ENCODE measurements at places on chromosomes 5 and 9.
A peak's percentile ranks its signal among the peaks of the same experiment; 100 is the strongest.

- DNase-seq = no peak
These were observed 11.4 kb downstream of the OTULIN start for GRCh38 chr5:14675865-14676300.

- no peak for DNase-seq
These were observed 15.0 kb downstream of the HMHB1 start for GRCh38 chr5:143826951-143827444.

- DNase-seq = no peak
These were observed 323.4 kb downstream of the FBXL7 start for GRCh38 chr5:15823398-15823797.

GRCh38 chr5:150523472-150524350, 15.8 kb downstream of the NDST1 start:
- DNase-seq = no peak

GRCh38 chr5:17267106-17267505, 49.7 kb downstream of the BASP1 start:
- DNase-seq = no peak

- DNase-seq = no peak
These were observed 80.1 kb downstream of the TRIM32 start for GRCh38 chr9:116767219-116767618.

- DNase-seq = peak; percentile 69
These were observed 19.6 kb upstream of the TMEM252 start for GRCh38 chr9:68560071-68560844.

GRCh38 chr5:14442536-14442935, 139.1 kb upstream of the OTULINL start:
- no peak for DNase-seq

GRCh38 chr5:135065306-135066265, 31.6 kb upstream of the PITX1 start:
- no peak for DNase-seq

DNA sequence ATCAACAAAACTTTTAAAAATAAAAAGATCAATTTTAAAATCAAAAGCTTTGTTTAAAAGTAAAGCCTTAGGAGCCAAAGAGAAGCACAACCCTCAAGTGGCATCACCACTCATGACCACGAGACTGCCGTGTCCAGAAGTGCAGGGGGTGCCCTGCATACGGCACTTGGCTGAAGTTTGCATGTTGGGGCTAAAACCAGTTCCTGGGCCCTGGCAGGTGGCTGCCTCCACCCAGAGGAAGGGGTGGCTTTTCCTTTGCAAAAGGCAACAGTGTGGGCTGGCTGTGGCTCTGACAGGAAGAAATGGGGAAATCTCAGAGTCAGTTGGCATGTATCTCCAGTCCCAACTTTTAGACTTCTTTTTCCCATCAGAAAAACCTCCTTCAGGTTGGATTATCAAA, 15.3 kb downstream of the TRMO start:
- DNase-seq = no peak

DNA sequence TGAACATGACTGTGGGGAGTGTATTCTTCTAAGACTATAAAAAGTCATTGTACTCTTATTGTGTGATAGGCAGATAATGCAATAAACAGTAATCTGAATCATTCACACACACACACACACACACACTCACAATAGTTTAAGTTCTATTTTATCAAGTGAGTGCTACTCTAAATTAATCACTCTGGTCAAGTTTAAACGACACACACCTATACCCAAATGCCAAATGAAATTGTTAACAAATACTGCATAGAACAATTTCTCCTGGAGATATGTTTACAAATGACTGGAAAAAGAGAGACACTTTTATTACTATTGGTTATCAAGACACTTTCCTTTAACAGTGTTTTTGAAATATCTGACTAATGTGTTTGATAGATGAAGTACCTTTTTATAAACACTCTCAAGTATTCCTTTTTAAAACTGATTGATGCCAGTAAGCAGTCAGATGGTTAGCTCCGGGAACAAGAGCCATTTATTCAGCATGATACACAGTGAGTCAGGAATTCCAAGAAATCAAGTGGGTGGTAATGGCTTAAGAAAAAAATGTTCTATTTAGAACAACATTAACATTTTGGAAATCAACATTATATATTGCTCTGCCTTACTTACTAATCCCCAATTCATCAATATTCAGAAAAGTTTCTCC, 521.6 kb upstream of the ST8SIA4 start:
- no peak for DNase-seq

- no peak for DNase-seq
These were observed 280.1 kb downstream of the FBXL17 start for GRCh38 chr5:108101821-108102220.

DNA sequence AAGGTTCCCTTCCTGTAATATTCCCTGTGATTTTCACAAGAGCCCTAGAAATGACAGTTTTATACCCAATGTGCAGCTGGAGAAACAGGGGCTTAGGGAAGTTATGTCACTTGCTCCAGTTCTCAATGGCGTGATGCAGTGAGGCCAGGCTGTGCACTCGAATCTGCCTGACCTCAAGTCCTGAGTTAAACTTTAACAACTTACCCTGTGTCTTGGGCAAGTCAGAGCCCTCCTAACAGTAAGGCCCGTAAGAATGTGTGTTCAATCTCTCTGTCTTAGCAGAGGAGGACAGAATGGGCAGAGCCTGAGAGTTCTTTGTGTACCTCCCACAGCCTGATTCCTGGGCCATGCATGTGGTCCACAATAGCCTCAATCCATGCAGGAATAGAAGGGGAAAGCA, 181.1 kb downstream of the TRIM32 start:
- no peak for DNase-seq

- no peak for DNase-seq
These were observed 192.9 kb upstream of the RAD23B start for GRCh38 chr9:107090218-107090617.

DNA sequence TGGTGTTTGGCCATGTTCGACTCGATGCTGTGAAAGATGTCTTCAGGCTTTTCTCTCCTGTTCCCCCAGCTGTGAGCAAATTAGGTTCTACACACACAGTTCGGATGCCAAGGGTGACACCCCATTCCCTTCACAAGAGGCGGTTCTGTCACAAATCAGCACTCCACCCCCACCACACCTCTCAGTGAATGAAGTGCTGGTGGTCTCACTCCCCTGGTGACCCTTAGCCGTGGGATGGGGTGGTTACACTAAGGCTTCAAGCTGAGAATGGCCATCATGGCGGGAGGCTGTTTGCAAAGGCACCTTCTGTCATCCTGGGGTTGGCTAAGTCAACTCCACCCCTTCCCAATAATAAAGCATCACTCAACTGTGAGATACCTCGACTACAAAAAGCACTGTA, 26.4 kb downstream of the AMBP start:
- peak; percentile 3 for DNase-seq

- no peak for DNase-seq
These were observed 67.3 kb downstream of the NPR3 start for GRCh38 chr5:32778403-32778802.

DNA sequence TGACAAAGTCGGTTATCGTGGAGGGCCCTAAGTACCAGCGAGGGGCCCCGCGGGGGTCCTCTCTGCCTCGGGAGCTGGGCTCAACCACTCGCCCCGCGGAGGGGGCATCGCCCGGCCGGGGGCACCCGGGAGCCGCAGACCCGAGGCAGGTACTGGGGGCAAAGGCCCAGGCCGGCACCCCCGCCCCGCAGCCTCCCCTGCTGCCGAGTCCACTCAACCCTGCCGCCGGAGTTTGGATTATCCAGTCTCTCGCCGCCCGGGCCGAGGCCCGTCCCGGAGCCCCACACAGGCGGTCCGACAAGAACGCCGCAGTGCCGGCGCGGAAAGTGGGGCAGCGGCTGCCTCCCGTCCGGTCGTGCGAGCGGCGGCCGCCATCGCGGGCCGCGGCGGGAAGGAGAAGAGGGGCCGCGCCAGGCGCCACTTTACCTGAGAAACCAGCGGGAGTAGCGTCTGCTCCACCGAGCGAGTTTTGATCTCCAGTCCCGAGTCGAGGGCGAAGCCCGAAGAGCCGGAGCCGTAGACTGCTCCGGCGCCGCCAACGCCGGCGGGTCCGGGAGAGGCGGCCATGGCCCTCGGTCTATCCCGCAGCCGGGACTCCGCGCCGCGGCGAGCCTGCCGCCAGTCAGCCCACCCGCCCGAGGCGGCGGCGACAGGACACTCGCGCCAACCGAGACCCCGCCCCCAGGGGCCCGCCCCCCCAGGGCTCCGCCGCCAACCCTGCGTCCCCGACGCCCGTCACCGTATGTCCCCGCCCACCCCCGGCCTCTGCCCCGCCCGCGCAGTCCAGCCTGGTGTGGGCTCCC, at the start of gene CTNNAL1:
Gene CTNNAL1, minus strand, starts transcription at position 624 of the 803 bp plus-strand sequence. Its CDS starts 57 bp downstream, at position 567.
- DNase-seq = peak; percentile 99

DNA sequence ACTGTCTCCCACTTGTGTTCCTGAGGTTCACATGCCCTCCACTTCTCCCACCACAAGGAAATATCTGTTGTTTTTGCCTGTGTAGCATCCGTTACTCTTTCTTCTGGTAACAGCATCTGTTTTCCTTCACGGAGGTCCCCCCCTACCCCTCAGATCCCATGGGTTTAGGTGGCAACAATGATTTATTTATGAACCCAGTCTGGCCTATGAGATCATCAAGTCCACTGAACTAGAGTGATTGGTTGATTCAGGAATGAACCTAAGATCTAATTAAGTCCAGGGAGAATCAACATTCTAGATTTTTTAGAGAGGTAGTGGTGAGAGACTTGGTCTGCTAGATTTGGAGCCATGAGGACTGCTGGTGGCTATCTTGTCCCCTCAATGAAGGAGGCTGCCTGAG, 166.8 kb downstream of the NR3C1 start:
- no peak for DNase-seq

GRCh38 chr5:173973616-173973969, 15.4 kb upstream of the C5orf47 start:
- no peak for DNase-seq

GRCh38 chr9:115117999-115118878, at the start of gene TNC:
Gene TNC, minus strand, starts transcription at chr9:115118157. Its CDS starts 27,139 bp downstream, at chr9:115091018.
- no peak for DNase-seq

DNA sequence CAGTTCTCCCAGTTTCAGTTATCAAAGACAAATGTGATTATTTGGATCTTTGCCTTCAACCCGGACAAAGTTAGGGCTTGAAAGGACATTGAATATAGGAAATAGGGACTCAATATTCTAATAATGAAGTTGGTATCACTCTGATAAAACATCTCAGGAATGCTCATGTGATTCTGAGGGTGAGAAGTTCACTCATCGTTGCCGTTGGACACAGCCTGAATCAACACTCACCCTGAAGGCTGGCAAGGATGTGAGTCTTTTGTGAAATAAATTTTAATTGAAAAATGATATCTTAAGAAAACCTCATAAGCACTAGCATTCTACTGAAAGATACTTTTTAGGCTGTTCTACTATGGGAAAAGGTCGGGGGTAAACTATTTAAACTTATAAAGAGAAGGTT, 44.8 kb upstream of the C9orf72 start:
- DNase-seq = no peak

DNA sequence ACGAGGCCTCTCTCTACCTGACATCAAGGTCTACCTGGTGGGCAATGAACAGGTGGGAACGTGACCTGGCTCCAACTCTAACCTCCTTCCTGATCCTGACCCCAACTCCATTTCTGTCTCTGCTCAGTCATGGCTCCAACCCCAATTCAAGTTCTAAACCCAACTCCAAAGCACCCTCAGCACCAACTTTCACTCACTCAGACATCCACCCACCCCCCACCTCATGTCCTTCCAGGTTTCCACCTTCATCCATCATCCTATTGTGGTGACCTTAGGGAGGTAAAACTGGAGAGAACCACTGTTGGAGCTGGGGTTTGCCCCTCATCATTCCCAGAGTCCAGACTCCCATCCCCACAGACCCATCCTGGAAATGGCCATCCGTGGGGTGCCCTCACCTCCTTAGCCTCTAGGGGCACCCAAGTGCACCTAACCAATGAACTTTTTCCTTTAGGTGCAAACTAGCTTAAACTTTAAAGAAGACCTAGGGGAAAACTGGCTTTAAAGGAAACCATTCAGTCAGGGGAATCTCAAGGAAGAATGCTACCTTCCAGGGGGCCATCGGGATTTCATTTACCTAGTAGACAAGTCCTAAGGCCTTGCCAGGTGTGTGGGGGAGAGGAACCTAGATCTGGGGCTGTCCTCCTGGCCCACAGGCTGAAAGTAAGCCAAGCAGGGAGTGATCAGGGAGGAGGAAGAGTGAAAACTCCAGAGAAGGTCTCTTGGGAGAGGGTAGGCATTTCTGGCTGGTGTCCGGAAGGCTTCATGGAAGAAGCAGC, 11.3 kb downstream of the RGS14 start:
- DNase-seq = no peak

GRCh38 chr5:153429761-153430380, 60.6 kb upstream of the GRIA1 start:
- no peak for DNase-seq

GRCh38 chr5:57843059-57843367, 360.4 kb upstream of the ACTBL2 start:
- DNase-seq = no peak

- DNase-seq = no peak
These were observed 768 bp upstream of the CER1 start for GRCh38 chr9:14723301-14723700.

GRCh38 chr5:90424245-90424644, 14.7 kb upstream of the CETN3 start:
- DNase-seq = no peak

- DNase-seq = no peak
These were observed 74.8 kb downstream of the CDH6 start for GRCh38 chr5:31268256-31268655.

DNA sequence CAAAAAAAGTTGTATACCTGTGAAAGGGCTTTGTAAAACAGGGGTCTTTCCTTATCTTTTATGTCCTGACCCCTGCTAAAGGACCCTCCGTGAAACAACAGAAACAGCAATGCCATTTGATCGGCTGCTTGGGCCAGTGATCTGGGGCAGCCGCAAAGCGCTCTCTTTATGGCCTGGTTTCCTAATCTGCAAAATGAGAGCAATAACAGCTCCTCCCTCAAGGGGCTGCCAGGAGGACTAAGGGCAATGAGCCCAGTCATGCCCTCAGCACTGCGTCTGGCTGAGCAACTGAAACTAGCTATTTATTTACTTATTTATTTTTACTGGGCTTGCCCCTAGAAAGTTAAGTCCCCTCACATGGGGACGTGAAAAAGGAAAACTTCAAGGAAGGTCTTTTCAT, 18.3 kb downstream of the CMBL start:
- no peak for DNase-seq

- DNase-seq = no peak
These were observed 5.2 kb downstream of the UCK1 start for GRCh38 chr9:131525643-131526565.

DNA sequence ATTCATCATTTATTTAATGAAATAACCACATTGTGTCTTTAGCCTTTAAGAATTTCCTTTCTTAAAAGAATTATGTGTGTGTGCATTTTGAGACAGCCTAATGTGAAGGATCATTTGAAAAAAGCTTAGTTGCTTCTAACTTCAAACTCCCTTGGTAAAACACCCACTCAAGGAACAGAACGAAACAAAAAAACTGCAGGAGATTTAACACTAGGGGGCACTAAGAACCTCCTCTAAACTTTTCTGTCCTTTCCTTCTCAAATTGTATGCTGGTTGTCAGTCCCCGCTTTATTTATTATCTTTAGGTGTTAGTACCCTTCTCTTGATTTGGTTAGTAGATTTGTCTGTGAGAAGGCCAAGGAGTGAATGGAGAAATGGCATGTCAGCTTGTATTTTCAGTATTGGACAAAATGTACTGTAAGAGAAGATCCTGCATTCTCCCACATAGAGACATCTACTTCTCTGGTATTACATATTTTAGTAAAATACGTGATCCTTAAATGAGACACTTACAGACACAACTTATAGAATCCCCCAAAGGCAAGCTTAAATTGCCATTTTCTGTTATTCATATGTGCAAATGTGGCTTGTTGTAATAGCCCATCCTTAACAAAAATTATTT, 229.7 kb downstream of the MRPS30 start:
- no peak for DNase-seq

GRCh38 chr9:113634596-113635515, 171.3 kb downstream of the RGS3 start:
- no peak for DNase-seq

- DNase-seq = no peak
These were observed 83.9 kb downstream of the NDFIP1 start for GRCh38 chr5:142192286-142193113.
